ENCODE measurements at places on chromosomes 5 and 9. TPM values are rescaled to one million over a fixed set of nuclear protein-coding genes. Genes with fewer than 3 reads are reported as not detected.

GRCh38 chr5:118233606-118234005 lies 754.7 kb downstream of the DTWD2 start:
- no peaks in the 10 kb centered on the region for H3K4me1 ChIP-seq
- no peak overlapping the region for H3K27ac ChIP-seq
- no peaks in the 10 kb centered on the region for H3K36me3 ChIP-seq
- no peak for DNase-seq

DNA sequence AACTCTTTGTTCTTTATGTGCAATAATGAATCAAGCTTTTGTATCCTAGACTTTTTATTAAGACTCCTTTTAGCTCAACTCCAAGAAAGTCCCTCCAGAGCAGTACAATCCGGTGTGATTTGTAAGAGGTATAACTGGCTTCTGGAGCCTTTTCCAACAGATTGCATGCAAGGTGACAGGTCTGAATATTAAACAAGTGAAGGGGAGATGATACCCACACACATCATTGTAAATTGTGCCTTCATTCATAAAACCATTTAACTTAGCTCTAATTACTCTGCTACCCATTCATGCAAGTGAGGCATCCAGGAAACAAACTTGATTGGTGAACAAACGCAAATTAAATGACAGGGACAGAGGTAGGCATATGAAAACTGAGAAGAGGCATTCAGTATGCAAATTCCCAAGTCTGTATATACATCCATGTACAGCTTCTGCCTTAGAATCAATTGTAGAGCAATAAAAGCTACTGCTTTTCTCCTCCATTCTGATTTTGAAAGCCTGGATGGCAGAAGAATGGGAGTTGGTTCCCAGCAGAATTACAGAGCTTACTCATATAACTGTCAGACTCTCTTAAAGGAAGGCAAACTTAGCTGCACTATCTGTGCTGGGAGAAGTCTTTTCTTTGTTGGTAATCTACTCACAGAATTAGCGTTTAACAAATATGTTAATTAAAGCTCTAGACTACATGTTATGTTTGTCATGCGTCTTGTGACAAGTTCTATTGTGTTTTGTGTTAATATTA lies 261.0 kb upstream of the CDH6 start:
- no peak for DNase-seq
- H3K27me3 ChIP-seq = no peaks in the 10 kb centered on the region
- H3K4me3 ChIP-seq = no peak overlapping the region

DNA sequence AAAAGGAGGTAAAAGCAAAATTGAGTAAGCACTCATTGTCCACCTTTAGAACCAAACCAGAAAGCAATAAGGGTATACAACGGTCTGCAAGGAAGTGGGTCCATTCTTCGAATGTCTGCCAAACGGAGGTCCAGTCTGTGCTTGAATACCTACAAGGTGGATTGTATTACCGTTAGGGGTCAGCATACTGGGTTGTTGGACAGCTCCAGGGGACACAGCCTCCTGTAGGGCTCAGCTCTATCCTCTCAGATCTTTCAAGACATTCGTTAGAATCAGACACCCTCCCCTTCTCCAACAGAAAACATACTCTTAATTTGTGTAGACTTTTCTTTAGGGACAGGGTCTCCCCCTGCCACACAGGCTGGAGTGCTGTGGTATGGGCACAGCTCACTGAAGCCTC lies 5.5 kb downstream of the ASTN2 start:
- no peak overlapping the region for H3K4me3 ChIP-seq
- no peak overlapping the region for H3K27ac ChIP-seq
- DNase-seq = no peak

The IL13 gene
- not detected for total RNA-seq

The GABRG2 gene
- not detected for total RNA-seq

Data from HepG2 (cell line).